ENCODE measurements at places on chromosomes 7 and 10.

GRCh38 chr7:128000048-128000447, 31.2 kb downstream of the LRRC4 start:
- DNase-seq, result no peak

DNA sequence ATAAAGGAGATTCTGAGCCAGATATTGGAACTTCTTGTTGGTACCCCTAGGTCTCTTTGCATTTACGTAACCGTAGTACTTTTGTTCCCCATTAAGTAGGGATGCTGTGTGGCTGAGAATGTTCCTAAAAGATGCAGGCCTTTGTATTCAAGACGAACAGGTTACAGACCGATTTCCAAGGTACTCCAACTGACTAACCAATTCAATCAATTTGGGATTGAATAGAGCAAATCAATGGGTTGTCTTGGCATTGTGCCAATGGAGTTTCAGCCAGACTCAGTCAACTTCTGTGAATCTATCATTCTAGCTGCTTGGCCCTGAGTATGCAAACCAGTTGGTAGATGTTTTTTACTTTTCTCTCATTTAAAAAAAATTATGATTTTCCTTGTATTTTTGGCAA, 347.3 kb upstream of the NPVF start:
- no peak for DNase-seq

- no peak for DNase-seq
These were observed 38.8 kb downstream of the TACR2 start for GRCh38 chr10:69377933-69378332.

- DNase-seq, result no peak
These were observed 35.8 kb downstream of the MINDY3 start for GRCh38 chr10:15824498-15824897.

- DNase-seq, result no peak
These were observed 22.7 kb downstream of the KIAA1549 start for GRCh38 chr7:138958391-138958956.

GRCh38 chr10:117164592-117165537, 26.8 kb upstream of the VAX1 start:
- DNase-seq, result no peak

DNA sequence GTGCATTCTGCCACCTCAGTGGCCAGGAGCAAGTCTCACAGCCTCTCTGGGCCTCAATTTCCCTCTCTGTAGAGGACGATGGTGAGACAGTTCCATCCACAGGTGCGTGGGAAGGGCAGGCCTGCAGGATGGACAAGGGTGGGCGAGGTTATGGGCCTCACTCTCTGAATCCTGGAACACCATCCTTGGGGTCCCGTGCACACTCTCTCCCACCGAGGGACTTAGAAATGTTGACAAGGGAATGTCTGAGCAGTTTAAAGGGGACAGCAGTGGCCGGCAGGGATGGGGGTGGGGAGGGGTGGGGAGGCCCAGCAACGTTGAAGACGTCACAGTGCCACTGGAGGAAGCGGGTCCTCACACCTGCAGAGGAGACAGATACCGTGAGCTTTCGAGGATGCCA, 111.5 kb downstream of the FOXL3 start:
- no peak for DNase-seq

DNA sequence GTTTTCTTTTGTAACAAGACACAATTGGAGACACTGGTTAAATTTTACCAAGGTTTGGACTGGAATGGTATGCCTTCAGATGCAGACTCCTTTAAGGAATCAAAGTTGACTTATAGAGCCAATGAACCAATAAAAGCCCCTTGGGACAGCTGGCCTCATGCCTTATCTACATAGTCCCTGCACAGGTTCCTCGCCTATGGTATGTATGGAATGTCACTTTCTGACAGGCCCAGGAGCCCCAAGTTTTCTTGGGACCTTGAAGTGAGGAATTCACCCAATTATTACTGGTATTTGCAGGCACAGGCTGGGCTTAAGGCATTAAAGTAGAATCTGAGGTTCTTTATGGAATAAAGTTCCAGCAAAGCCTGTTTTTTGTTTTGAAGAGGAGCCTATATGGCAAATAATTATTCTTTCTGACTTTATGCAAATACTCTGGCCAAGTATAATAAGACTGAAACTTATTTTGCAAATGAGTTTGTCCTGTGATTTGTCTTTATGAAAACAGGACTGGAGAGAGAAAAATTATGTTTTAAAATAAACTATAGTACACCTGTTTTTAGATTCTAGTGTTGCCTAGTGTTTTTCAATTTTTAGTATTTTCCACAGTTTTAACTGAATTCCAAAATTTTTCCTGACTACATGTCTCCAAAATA, 24.1 kb upstream of the DNMBP start:
- no peak for DNase-seq

- no peak for DNase-seq
These were observed 1253.5 kb downstream of the TYW1 start for GRCh38 chr7:68250143-68250542.

DNA sequence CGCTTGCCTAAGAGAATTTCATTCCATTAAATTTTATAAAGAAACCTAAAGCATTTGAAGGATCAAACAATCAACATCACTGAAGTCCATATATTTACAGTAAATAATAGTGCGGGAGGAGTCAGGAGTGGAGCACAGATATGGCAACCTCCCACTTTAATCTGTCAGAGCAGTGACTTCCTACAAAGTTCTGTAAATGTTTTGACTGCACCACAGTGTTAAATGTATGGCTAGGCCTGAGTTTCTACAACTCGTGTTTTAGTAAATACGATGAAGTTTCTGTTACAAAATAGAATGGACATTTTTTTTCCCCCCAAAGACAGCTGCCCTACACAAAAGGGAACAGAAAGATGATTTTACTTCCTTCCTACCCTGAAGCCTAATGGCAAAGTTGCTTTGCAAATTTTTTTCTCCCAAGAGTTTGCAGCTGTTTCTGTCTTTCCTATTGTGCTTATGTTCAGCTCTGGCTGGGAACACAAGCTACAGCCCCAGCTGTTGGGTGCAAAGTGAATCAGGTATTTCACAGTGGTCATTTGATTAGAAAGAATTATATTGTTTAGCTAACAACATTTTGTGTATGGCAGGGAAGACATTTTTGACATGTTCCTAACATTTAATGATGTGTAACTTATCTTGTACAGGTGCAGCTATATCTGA, 62.1 kb downstream of the MET start:
- no peak for DNase-seq

GRCh38 chr10:6091630-6092029, 2.8 kb downstream of the RBM17 start:
- no peak for DNase-seq

GRCh38 chr10:13649844-13650520, 63.2 kb downstream of the PRPF18 start:
- no peak for DNase-seq

- no peak for DNase-seq
These were observed 31.4 kb upstream of the ZNF862 start for GRCh38 chr7:149806726-149807125.

- DNase-seq, result no peak
These were observed 135.1 kb downstream of the SKAP2 start for GRCh38 chr7:26729150-26729775.

DNA sequence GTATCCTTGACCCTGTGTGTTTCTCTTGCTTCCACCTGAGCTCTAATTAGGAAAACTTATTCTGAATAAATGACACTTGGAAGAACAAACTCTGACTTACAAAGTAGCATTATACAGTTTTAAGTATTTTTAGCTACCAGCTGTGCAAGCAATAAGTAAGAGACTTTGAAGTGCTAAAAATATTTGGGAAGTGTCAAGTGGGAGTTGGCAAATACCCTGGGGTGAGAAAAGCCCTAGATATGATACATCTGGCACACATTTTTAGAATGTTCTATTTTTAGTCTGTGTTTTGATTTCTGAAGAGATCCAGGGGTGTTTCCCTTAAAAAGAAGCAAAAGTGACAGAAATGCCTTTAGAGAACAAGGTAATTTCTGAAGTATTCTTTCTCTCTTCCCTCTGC, 132.7 kb upstream of the TEX47 start:
- DNase-seq, result no peak

DNA sequence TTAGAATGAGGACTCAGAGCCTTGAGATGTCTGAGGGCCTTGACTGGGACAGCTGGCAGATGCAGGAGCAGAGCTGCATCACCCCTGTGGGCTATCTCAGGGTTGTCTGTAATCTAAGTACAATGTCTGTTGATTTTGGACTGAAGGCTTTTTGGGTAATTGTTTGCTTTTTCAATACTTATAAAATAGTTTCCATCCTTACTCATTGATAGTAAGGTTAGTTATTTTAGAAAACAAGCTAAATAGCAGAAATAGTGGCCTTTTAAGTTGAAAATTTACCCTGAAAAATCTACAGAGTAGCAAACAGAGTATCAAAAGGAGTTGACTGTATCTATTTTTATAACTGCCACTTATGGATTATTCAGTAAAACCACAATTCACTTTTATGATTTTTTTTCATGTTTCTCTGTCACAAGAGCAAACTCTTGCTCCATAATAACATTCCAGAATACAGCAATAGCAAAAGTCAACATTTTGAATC, 179.7 kb downstream of the CFTR start:
- DNase-seq, result no peak

DNA sequence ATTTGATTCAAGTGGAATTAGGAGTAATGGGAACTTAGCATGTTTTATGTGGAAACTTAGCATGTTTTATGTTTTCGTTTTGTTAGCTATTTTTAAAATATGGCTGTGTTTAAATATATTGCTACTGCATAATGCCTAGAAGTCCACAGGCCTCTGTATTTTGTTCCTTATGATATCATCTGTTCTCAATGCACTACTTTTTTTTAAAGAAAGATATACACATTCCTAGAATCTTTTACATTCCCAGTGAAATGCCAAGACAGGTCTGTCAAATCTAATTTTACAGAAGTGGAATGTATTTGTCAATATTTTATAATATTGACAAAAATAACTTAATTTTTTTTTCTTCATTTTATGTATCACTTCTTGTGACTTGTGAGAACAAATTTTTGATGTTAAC, 51.6 kb downstream of the ST7 start:
- DNase-seq, result no peak

- no peak for DNase-seq
These were observed 336.8 kb upstream of the IGFBP3 start for GRCh38 chr7:46257761-46258448.

DNA sequence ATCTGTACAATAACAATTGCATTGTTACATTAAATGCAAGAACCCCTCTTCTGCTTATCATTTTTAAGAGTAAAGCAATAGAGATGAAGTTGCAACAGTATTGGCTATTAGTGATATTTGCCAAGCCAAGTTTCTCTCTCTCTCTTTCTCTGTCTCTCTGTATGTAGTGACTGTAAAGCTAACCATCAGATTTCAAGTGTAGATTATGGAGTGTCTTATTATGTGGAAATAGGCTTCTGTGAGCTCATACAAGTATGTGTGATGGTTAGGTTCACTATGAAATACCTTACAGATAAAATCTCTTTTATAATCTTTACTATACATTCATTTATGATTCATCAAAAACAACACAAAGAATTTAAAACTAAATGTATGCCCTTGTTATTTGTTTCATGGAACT, 28.6 kb upstream of the NRP1 start:
- no peak for DNase-seq

GRCh38 chr10:13158401-13158800, 3.0 kb upstream of the MCM10 start:
- no peak for DNase-seq

DNA sequence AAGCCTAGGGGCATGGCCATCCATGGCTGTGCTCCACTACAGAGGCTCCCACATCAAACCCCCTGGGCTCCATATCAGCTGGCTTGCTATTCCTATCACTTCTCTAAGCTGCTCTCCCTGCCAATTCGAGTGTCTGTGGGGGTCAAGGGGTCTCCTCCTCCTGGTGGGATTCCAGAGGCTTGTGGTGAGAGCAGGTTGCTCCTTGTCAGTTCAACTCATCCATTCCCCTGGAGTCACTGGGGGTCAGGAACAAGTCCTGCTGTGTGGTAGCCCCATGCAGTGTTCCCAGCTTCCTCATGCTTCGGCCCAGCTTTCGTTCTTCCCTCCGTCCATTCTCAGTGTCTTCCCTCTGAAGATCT, 86.6 kb upstream of the UNC5B start:
- no peak for DNase-seq

GRCh38 chr10:126497672-126498071, 109.4 kb upstream of the ADAM12 start:
- no peak for DNase-seq

- DNase-seq, result no peak
These were observed 103.0 kb downstream of the DOCK4 start for GRCh38 chr7:112103246-112103645.

DNA sequence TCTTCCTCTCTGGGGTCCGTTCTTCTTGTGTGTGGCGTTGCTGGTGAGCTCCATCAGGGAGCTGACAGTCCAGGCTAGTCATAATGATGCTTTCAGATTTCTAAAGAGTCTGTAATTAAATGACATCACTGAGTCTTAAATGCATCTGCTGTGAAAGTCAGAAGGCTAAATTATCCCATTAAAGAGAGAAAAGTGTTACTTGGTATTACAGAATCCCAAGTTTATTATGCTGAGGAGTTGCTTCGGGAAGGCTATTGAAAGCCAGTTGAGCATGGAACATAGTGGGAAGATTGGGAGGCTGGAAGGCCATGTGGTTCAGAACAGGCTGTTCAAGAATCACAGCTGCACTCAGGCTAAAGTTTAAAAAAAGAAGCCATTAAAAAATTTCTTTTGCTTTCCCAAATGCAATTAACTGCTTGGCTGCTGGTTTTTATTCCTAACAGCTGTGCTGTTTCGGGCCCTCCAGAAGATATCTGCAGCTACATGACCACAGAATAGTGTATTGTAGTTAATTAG, 342.6 kb upstream of the LRGUK start:
- DNase-seq, result no peak

GRCh38 chr7:116566666-116567065, 41.8 kb downstream of the CAV1 start:
- no peak for DNase-seq

DNA sequence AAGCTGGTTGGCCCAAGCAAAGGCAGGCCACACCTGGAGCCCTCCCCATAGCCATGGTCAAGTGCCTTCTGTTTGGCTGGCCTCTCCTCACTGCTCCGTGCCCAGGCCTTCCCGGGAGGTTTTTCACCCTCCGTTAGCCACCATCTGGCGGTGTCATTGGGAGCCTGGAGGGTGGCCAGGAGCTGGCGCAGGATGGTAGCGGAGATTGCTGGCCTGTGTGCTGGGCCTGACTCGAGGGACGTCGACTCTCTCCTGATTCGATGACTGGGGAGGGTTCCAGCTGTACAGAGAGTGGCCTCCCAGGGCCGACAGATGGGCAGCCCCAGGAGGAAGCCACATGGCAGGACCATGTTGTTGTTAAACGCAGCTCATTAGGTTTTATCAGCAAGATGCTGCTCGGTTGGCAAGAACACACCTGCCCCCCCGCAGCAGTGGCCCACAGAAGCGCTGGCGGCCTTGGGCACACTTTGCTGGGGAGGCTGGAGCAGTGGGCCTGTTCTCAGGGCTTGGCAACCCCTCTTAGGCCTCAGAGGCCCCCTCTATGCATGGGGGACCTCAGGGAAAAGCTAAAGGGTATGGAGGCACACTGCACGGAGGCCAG, 64.0 kb upstream of the CACUL1 start:
- DNase-seq, result no peak
